ENCODE measurements at places on chromosomes 3 and 15. TPM values are rescaled to one million over a fixed set of nuclear protein-coding genes. Genes with fewer than 3 reads are reported as not detected.

The TRAK1 gene
- 45.0 TPM for total RNA-seq

The DTX3L gene
- total RNA-seq: 21.0 TPM

The SELENOK gene
- total RNA-seq: 14.5 TPM

The LMAN1L gene
- not detected for total RNA-seq

The GABRB3 gene
- 1.3 TPM for total RNA-seq

The LRTM1 gene
- not detected for total RNA-seq

The LRRIQ4 gene
- total RNA-seq: 0.07 TPM
